ENCODE measurements at places on chromosomes 13 and 19.

DNA sequence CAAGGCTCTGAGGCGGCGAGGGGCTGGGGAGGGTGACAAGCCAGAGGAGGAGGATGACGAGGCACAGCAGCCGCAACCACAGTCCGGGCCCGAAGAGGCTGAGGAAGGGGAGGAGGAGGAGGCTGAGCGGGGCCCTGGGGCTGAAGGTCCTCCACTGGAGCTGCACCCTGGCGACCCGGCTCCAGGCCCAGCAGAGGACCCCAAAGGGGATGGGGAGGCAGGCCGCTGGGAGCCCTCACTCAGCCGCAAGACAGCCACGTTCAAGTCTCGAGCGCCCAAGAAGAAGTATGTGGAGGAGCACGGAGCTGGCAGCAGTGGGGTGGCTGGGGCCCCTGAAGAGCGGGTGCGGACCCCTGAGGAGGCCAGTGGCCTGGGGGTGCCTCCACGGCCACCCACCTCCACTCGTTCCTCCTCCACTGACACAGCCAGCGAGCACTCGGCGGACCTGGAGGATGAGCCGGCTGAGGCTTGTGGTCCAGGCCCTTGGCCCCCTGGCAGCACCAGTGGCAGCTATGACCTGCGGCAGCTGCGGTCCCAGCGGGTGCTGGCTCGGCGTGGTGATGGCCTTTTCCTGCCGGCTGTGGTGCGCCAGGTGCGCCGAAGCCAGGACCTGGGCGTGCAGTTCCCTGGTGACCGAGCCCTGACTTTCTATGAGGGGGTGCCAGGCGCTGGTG is 2.9 kb downstream of the CIC start:
- no peak for DNase-seq

GRCh38 chr13:48431987-48432615 is 19.2 kb upstream of the LPAR6 start:
- DNase-seq, result peak; percentile 41

GRCh38 chr13:88979465-88980175 is 1308.4 kb downstream of the SLITRK5 start:
- no peak for DNase-seq

DNA sequence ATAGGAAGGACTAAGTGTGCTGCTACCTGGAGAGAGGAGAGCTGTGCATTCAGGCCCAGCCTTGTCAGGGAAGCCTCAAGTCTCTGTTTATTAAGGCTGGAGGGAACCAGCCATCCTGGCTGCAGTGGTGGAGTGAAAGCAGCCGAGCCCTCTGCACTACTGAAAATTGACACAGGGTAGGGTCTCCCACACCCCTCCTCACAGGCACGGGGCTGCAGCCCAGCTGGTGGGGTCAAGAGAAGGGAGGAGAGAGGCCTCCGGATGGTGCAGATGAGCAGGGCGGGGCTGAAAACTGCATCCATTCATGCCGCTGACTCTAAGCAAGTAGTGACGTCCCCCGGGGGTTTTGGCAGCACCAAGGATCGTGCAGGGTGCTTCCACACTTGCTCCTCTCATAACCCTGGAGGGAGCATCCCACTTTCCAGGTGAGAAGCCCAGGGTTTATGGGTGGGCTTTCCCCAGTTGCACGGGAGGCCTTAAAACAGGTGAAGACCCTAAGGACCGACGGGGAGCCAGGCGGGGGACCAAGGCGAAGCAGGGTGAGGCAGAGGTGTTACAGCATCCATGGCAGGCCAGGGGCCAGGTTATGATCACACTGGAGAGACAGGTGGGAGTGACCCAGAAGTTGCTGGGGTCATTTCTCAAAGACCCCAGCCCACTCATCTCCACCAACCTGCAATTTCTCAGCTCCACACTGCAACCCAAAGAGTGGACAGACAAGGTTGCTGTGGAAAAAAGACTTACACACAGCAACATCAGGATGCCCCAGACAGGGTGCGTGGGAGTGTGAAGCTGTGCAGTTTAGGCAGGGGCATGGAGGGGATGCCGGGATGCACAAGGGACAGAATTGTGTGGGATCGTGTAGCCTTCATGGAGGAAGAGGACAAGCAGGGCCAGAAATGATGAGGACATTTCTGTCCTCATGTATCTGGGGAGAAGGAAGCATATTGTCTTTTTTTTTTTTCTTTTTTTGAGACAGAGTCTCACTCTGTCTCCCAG is 36.8 kb downstream of the VSTM2B start:
- DNase-seq, result no peak

GRCh38 chr13:77267362-77267761 is 59.5 kb downstream of the MYCBP2 start:
- no peak for DNase-seq

DNA sequence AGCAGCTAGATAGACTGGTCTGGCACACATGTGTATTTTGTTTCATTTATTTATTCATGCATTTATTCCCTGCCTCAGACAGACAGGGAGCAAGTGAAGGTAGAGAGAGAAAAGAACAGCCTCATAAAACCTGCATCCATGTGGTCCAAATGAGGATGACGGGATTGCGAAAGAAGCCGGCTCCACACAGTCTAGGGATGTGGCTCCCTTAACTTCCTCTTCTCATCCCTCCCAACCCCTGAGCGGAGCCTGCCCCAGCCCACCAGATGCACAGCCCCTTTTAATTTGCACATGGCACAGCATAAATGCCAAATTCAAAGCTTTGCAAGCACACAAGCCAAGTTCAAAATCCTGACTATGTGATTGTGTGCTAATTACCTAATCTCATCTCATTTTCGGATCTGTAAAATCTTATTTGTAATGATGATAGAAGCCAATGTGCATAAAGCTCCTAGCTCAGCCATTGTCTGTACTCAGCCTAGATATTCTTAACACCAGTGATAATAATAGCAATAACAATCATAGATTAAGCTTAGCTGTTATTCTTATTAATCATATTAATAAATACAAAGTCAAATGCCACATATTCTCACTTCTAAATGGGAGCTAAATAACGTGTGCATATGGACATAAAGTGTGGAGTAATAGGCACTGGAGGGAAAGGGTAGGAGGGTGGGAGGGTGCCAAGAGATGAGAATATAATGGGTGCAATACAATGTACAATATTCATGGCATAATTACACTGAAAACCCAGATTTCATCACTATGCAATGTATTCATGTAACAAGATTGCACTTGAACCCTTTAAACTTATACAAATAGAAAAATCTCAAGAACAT is 156.3 kb downstream of the DCT start:
- no peak for DNase-seq

DNA sequence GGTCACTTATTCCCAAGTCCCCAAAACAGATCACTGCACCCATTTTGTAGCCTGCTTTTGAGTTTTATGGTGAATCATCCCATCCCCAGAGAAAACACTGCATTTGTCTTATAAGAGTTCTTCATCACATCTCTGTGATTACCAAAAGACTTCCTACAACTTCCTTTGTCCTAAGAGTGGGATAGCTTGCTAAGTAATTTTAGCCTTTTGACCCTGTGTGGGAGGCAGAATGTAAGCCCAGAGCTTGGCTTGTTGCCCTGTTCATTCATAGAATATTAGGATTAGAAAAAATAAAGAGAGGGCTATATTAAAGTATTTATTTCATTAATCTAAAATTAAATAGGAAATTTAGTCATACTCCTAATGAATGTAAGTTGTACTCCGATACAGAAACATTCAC is 213.3 kb downstream of the MZT1 start:
- no peak for DNase-seq

DNA sequence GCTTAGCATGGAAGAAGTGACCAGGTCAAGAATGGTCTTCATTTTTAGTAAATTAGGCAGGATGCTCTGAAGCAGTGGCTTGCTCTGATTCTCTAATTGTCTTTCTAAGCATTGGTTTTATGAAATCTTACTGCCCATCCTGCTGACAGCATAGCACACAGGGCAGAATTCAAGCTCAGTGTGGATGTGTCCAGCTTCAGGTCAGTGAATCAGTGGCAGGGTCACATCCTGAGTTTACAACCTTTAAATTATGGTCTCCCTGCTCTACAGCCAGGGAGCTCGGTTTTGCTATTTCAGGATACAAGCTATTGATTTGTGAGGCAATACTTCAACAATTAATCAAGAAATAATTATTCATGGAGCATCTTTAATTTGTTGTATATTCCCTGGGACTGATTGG is 202.3 kb upstream of the RXFP2 start:
- no peak for DNase-seq

DNA sequence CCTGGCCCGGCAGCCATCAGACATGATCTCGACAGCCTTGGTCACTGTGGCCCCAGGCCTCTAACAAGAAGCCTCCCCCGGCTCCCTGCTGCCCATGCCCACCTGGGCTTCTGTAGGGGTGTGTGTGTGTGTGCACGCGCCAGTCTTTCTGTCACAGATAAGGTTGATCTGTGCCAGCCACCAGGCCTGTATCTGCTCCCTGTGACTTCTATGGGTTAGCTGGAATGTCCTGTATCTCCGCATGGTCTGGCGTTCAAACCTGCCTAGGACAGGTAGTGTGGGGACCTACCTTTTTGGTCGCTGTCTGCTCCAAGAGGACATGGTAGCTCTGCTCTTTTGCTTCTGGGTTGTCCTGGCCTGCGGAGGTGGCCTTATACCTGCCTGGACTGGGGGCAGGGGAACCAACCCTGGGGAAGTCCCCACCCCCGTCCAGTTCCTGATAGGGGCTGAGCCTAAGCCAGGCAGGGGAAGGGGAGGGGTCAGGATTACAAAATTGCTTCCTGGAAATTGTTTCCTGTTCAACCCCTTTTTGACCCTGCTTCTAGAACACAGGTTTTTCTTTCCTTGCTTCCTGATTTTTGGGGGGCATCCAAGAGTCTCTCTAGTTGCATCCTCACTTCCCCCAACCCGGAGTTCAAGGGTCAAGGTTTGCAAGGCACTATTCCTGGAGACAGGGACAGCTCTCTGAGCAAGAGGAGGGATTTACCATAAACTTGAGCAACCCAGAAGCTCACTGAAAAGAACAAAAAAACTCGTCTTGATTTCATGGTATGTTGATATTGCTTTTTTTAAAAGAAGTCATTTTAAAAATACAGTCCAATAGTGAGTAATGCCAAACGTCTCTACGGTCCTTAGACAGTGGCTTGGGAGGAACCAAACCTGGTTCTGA is at the start of gene LRG1:
Gene LRG1, minus strand, starts transcription at position 344 of the 889 bp plus-strand sequence. Its CDS starts 23 bp downstream, at position 321.
- peak; percentile 55 for DNase-seq

DNA sequence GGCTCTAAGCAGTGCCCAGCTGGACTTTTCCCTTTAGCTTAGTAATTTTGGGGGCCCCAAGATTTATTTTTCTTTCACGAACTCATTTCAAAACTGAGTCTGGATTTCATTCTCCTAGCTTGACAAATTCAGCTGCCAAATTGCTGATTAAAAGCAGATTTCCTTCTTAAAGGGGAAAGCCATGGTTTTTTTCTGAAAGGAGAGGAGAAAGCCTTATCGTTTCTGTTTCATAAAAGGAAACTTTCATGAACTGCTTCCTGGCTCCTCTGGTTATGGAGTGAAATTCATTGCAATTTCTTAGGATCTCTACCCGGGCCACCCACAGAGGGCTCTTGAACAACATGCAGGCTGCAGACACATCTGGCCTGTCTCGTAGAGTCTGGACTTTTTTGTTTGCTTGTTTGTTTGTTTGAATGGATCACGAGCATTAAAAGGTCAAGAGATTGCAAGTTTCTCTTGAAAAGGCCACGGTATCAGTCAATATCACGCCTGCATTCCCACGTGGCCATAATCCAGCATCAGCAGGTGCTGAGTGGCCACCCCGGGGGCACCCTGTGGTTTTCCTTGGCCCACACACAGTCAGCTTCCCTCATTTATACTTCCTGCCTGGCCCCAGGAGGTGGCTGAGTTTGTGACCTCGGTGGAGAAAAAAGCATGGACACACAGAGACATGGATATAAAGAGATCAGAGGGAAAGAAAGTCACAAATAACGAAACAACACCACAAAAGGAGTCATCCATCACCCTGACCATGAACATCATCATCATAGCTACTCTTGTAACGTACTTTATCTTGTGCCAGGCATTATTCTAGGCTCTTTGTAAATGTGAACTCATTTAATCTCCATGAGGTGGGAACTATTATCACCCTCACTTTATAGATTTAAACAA is 10.5 kb upstream of the KLK4 start:
- DNase-seq, result no peak

DNA sequence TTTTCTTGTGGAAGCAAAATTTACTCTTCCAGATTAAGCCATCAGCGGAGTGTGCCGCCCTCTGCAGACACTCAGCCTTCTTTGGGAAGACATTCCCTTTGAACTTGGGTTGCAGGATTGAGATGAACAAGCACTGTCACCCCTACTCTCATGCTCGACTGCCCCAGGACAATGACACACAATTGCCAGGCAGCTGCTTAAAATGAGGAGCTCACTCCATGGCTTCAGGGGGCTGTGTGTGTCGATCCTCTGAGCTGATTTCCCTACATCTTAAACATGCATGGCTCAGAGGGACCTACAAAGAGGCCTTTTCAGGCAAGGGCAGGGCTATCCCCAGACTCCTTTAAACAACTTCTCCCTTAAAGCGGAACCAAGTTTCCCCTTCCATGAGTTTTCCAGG is 107.5 kb upstream of the MBNL2 start:
- DNase-seq, result no peak

GRCh38 chr19:35240327-35240726 is 8.5 kb upstream of the LSR start:
- no peak for DNase-seq

DNA sequence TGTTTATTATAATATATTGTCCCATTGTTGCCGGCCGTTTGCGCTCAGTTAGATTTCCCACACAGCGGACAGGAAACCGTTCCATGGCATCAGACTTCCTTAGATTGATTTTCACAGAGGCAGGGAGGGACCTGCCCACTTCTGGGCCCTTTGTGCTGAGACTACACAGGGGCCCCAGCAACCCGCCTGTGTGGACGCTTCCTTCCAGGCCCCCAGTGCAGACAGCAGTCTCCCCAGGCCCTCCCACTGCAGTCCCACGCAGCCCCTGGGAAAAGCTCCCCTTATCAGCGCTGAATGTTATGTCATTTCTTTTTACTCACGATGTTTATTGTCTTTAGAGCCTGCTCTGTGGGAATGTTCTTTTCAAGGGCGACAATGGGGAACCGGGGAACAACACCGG is 351.7 kb upstream of the ARGLU1 start:
- peak; percentile 99 for DNase-seq

- no peak for DNase-seq
Observed at GRCh38 chr13:87536899-87537298, 134.3 kb upstream of the SLITRK5 start.

DNA sequence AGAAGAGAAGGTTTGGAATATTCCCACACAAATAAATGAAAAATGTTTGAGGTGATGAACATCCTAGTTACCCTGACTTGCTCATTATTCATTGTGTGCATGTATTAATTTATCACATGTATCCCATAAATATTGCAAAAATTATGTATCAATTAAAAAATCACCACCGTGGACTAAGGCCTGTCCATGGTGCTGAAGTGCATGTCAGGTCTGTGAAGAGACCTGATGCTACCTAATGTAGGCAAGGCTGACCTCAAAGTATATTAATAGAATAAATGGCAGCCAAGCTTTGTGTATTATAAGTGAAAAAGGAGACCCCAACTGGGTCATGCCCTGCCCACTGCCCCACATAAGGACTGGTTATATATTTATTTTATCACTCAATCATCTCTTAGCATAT is 34.4 kb upstream of the ZNF835 start:
- DNase-seq, result peak; percentile 3

GRCh38 chr13:72221276-72221962 is 354.4 kb upstream of the DACH1 start:
- DNase-seq, result peak; percentile 29

All from dermis blood vessel endothelial cell (primary cell).